ENCODE measurements at places on chromosomes 12 and 14. TPM values are rescaled to one million over a fixed set of nuclear protein-coding genes. Genes with fewer than 3 reads are reported as not detected.

DNA sequence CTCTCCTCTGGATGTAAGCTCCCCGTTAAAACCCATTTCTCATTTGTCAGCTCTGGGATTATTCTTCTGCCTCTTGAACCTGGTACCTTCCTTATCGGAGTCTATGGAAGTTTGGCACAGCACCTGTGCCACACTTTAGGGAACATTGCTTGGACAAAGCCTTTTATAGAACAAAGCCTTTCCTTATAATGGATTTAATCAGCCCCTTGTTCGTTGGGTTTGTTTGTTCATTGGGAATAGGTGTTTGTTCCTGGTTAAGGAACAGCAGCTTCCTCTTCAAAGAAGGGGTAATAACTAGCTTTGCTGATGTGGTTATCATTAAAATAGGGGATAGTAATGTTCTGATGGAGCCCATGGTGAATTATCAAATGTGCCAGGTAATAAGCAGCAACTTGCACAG is 70.4 kb downstream of the NRXN3 start:
- DNase-seq = no peak

DNA sequence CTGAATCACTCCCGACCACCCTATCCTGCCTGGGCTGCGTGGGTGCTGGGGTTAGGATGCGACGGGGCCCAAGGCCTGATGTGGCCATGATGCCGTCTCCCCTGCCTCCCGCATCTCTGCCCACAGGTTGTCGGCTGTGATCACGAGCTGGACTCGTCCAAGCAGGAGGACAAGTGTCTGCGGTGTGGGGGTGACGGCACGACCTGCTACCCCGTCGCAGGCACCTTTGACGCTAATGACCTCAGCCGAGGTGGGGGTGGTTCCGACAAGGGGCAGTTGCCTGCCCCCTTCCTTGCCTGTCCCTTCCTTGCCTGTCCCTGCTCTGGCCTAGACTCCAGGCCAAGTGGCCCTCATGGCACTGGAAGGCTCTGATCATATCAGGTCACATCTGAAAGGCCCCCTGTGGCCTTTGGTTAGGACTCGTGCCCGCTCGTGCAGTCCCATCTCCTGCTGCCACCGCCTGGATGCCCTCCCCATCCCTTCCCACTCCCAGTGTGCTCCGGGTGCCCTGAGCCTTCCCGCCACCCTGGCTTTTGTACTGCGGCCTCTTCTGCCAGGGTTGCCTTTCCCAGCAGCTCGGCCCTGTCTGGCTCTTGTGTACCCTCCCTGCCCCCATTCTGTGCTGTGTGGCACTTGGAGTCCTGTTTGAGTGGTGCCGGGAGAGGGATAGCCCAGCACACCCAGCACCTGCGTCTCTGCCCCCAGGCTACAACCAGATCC is 13.6 kb downstream of the PAPLN start:
- DNase-seq = no peak

DNA sequence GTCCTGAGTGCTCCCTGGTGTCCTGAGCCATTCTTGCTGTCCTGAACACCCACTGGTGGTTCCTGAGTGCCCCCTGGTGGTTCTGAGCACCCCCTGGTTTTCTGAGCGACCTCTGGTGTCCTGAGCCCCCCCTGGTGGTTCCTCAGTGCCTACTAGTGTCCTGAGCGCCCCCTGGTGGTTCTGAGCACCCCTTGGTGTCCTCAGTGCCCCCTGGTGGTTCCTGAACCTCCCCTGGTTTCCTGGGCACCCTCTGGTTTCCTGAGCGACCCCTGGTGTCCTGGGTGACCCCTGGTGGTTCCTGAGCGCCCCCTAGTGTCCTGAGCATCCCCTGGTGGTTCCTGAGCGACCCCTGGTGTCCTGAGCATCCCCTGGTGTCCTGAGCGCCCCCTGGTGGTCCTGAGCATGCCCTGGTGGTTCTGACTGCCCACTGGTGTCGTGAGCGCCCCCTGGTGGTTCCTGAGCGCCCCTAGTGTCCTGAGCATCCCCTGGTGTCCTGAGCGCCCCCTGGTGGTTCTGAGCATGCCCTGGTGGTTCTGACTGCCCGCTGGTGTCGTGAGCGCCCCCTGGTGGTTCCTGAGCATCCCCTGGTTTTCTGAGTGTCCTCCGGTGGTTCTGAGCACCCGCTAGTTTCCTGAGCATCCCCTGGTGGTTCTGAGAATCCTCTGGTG is 473.1 kb downstream of the TMEM121 start:
- peak; percentile 0 for DNase-seq

The SIX4 gene
- 8.7 TPM for total RNA-seq

DNA sequence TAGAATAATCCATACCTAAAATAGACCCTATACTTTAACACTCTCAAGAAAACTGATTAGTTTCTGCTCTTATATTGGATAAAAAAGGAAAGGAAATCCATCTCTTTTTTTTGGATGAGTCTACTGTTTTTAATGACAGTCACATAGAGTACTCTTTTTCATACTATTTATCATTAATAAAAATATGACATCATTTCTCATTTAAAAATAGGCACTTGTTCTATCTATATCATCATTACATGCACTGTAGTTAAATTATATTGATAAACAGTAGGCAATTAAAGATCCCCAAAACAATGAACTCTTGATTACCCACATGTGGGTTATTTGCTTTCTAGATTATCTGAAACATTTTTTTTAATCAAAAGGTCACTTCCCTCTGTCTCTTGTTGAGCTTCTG is 338.8 kb downstream of the NELL2 start:
- no peak for DNase-seq

DNA sequence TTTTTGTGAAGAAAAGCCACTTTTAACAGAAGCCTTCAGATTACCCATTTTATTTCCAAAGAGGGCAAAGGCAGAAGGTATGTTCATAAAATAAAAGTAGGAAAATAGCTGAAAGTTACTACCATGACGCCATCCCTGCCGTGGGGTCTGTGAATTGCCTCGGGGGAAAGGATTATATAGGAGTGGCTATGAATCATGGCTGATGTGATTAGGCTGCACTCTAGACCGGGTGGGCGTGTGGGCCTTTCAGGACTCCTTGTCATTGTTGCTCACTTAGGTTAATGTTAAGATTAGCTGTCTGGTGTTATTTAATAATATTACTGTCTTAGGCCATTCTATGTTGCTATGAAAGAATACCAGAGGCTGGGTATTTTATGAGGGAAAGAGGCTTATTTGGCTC is 195.5 kb downstream of the EGLN3 start:
- DNase-seq = no peak

DNA sequence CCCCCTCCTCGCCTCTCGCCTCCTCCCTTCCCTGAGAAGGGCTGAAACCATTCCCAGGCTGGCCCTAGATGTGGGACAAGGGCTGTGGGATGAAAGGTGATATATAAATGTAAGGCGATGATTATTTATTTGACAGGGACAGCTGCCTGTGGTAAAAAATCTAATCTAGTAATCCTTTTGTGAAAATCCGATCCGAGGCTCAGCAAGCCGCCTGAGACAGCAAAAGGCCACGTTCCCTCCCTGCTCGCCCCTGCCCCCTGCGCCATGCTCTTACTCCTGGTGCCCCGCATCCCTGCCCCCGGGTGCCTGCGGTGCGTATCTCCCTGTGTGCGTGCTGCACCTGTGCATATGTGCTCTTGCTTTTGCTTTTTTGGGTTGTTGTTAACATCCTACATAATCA is 65.2 kb downstream of the TSPAN9 start:
- no peak for DNase-seq

- DNase-seq = no peak
Measured at GRCh38 chr12:105736498-105736897, 402.3 kb downstream of the NUAK1 start.

The NUAK1 gene
- 82.8 TPM for total RNA-seq

DNA sequence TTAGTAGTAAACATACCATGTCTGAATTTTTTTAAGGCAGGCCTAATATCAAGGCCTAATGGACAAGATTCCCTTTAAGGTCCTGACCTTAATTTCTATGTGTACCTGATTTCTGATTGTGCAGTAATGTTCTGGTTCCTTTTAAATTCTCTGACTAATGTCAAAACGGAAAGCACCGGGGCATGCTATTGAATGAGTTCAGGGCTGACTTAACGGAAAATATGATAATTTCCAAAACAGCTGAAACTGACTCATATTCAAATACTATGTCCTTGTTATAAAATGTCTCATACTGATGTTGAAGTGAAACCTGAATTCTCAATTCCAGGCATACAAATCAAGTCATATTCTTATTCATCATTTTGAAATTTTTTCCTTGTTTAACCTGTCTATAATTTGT is 6.7 kb downstream of the TAS2R43 start:
- no peak for DNase-seq

DNA sequence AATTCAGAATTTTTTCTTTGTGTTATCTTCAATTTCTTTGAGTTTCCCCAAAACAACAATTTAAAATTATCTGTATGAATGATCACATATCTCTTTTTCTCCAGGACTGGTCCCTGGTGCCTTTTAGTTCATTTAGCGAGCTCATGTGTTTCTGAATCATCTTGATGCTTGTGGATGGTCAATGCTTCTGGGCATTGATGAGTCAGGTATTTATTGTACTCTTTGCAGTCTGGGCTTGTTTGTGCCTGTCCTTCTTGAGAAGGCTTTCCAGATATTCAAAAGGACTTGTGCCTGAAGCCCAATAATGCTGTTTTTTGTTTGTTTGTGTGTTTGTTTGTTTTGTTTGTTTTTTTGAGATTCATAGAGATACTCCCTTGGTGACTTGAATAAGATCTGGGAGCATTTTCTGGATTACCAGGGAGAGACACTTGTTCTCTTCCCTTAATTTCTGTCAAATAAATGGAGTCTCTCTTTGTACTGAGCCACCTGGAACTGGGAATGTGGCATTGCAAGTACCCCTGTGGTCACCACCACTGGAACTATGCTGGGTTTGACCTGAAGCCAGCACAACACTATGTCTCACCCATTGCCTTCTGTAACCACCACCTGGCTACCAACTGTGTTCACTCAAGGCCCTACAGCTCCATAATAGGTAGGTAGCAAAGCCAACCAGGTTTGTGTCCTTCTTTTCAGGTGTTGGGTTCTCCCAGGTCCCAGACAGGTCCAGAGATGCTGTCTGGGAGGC is 56.3 kb downstream of the SLC6A15 start:
- no peak for DNase-seq

DNA sequence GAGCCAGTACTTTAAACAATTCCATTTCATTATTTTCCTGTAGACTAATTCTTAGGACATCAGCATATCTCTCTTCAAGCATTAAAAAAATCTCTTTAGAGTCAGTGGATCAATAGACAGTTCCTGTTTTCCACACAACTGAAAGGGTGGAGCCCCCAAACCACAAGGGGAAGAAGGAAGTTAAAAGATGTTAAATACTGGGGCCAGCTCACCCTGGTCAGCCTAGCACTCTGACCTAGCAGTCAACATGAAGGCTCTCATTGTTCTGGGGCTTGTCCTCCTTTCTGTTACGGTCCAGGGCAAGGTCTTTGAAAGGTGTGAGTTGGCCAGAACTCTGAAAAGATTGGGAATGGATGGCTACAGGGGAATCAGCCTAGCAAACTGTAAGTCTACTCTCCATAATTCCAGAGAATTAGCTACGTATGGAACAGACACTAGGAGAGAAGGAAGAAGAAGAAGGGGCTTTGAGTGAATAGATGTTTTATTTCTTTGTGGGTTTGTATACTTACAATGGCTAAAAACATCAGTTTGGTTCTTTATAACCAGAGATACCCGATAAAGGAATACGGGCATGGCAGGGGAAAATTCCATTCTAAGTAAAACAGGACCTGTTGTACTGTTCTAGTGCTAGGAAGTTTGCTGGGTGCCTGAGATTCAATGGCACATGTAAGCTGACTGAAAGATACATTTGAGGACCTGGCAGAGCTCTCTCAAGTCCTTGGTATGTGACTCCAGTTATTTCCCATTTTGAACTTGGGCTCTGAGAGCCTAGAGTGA is at the start of gene LYZ:
LYZ (plus strand) TSS at position 220 of the 777 bp plus-strand sequence; CDS start at position 248, 28 bp downstream.
- no peak for DNase-seq

GRCh38 chr12:89949457-89950195 is 241.0 kb upstream of the ATP2B1 start:
- peak; percentile 85 for DNase-seq

The SLCO1B1 gene
- total RNA-seq = not detected

DNA sequence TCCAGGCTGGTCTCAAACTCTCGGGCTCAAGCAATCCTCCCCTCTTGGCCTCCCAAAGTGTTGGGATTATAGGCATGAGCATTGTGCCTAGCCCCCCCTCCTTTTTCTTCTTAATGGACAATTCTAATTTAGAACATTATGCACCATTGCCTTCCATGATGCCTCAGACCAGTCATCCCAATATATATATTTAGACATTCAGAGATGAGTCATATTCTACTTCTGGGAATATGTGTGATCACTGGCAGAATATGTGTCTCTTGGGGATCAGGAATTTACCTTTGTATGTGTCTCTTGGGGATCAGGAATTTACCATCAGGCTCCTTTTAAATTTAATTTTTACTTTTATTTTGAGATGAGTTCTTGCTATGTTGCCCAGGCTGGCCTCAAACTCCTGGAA is 7.5 kb upstream of the CCDC177 start:
- DNase-seq = no peak

GRCh38 chr12:129101404-129101803 is 248.1 kb downstream of the GLT1D1 start:
- DNase-seq = no peak

DNA sequence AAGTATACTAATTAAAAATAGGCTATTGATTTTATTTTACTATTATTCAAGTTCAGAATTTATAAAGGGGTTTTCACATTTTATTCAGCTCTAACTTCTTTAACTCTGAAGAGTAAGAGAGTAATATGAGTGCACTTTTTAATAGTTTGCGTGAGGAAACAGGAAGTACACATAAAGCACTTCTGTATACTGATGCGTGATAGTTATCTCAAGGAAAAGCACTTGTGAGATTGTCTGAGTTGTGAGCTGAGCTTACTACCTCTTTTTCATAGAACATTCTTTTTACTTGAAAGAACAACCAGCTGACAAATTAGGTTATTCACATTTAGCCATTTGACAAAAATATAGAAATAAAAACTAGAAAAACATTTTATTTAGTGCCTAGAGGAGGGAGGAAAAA is 1.9 kb downstream of the RAD51AP1 start:
- DNase-seq = no peak

GRCh38 chr12:16579041-16579440 is 26.9 kb downstream of the LMO3 start:
- no peak for DNase-seq

DNA sequence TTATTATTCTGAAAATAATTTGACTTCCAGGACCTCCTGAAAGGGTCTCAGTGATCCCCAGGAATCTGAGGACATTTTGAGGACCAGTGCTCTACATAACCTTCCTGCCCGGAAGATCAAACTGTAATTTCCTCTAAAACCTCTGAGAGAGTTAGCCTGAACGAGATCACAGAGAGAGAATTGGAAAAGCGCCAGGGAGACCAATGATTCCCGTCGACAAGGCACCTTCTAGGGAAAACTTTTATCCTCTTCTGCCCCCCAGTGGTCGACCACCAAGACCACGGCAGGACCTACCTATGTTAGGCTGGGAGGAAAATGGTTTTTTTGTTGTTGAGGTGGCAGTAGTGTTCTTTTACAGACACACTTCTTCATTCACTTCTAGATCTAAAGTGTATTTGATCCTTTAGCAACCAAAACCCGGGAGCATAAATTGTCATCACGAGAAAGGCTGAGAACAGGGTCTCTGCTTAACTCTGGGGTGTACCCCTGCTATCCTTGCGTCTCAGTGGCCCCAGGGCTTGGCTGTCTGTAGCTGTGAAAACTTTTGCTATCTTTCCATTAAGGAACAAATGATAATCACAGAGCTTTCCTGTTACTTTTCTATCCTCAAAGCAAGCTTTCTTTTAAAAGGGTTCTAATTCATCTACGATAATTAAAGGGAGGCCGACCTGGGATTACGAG is 62.9 kb upstream of the NID2 start:
- DNase-seq = peak; percentile 97

- DNase-seq = peak; percentile 40
Measured at GRCh38 chr12:102527171-102527720, 46.9 kb upstream of the IGF1 start.

Measured in fibroblast of villous mesenchyme (primary cell).